Left kidney (tissue), 8 donors: ENCODE measurements at places on chromosomes 2 and 18.

DNA sequence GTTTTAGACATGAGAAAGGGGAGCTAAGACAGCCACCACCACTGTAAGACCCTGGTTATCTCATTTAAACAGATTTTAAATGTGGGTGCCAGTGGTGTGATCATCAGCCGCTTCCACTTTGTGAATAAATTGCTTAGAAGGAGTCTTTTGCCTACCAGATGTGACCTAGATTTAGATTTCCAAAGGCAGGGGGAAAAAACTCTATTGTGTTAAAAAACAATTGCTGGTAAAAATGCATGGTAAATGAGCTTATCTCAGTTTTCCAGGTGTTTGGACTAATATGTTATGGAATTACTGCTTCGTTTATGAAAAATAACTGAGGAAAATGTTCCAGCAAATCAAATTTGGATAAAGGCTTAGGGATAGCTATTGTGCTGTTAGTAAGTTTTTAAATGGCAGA lies 466.3 kb upstream of the RAB12 start:
- no peak for DNase-seq

DNA sequence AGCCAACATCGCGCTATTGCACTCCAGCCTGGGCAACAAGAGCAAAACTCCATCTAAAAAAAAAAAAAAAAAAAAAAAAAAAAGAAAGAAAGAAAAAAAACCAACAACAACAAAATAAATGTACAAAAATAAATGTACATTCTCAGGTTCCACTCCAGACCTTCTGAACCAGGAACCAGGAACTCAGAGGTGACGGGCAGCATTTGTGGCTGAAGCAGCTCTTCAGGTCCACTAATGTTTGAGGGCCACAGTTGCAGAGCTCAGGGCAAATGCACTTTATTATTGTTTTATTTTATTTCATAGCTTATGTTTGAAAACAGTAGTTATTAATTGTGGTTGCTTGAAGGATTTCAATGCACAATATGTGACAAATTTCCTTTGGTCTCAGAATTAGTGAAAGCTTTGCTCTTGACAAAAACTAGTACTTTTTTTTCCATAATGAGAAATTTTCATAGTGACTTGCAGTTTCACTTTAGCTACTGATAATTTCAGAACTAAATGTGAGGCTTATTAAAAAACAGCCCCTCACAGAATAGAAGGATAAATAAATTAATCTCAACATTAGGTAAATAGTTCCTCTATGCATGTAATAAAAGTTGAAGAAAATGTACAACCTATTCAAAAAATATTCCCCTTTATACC lies 378.4 kb upstream of the SPHKAP start:
- no peak for DNase-seq

GRCh38 chr2:128633501-128633900 lies 314.8 kb upstream of the HS6ST1 start:
- no peak for DNase-seq

DNA sequence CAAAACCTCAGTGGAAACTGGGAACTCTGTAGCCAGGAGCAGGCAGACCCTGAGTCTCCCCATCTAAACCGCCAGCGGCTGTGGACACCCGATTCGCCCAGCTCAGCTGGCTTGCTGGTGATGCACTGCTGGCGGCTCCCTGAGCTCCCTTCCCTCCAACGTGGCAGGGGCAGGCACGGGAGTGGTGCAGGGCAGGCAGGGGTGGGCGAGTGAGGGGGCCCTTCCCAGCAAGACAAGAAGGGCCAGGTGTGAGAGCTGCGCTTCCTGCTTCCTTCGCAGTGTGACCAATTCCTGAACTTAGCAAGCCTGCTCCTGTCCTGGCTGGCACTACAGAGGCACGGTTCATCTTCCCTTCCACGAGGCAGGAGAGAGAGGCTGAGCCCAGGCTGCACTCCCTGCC lies 12.3 kb upstream of the SEMA4C start:
- DNase-seq, result no peak

DNA sequence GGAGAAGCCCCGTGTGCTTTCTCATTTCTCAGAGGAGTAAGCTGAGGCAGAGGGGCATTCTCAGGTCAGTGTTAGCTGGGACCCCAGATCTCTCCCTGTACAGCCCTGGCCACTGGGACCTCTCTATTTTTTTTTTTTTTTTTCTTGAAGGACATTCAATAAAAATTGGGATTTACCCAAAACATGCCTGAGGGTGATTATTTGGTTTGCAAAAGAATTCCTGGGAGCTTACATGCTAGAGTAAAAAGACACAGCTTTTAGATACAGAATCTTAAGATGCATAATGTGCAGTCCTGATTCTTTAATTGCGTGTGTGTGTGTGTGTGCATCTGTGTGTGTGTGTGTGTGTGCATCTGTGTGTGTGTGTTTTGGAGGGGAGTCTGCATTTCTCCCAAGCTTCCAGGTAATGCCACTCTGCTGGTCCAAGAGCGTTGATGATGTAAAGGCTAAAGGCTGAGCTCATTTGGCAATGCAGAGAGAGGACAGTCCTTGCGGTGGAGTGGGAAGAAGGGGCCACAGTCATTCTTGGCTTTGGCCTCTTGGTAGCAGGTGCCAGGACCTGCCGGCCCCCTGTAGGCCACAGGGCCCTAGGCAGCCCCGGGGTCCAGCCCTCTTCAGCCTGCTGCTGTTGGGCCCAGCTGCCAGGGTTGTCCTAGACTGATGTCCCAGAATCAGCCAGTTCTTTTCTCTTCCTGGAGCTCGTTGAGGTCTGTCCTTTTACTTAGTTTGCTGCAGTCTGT lies 74.1 kb upstream of the MCFD2 start:
- no peak for DNase-seq
